ENCODE measurements at places on chromosomes 2 and 18.
A peak's percentile ranks its signal among the peaks of the same experiment; 100 is the strongest.

DNA sequence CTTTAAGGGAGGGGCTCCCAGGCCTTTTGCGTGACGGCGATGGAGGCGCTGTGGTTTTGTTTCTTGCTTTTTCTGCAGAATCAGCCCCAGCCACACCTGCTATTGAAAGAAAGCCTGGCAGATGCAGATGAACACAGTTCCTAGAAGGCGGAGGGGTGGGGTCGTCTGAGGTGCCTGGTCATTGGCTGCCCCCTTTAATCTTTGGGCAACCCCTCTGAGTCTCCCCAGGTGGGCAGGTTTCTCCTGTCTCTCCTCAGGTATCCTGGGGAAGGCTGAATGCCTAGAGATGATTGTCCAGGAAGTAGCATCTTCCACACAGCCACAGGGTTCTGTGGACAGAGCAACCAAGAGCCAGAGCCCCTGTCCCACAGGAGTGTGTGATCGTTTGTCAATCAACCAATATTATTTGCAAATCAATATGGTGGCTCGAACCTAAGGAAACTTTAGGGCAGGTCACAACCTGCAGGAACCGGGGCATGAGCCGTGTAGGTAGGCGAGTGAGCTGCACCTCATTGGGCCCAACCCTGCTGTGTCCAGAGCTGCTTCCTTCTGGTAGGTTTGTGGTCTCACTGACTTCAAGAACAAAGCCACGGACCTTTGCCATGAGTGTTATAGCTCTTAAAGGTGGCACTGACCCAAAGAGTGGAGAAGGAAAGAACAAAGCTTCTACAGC is 104.3 kb downstream of the NDUFA10 start:
- DNase-seq = no peak

GRCh38 chr2:168354499-168354898 is 101.6 kb upstream of the CERS6 start:
- no peak for DNase-seq

DNA sequence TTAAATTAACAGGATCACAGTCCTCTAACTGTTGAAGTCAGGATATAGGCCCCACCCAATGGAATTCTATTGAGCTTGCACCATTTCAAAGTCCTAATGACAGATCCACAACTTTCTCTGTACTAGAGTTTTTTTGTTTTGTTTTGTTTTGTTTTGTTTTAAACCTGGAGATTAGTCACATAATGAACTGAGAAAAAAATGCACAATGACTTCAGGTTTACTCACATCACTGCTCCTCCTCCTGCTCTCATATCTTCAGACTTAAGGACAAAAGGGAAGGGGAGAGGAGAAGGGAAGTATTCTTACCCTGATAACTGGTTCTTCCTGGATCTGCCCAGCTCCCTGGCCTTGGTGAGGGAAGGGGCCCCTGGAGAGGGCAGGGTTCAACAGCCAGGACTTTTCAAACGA is 208.2 kb upstream of the EPHA4 start:
- no peak for DNase-seq

- DNase-seq = no peak
Measured at GRCh38 chr2:69191634-69192033, 178.7 kb downstream of the ANTXR1 start.

GRCh38 chr2:42764901-42765300 is 966 bp upstream of the OXER1 start:
- DNase-seq = no peak

- DNase-seq = peak; percentile 62
Measured at GRCh38 chr18:55927831-55928230, 339.8 kb upstream of the TCF4 start.

DNA sequence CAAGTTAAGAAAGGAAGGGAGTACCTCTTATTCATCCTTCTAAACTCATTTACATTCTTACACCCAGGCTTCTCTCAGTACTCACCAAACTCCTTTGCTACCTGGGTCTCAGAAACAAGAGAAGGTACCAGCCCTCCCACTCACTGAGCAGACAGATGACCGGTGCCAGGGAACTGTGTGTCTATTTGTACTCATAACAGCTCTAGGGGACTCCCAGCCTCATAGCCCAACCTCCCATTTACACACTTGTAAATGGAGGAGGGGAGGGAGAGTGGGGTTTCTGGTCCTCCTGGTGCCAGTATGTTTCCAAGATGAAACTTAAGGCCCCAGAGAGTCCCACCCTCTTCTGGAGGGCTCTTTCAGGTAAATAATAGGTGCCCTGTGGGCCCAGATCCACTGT is 42.8 kb upstream of the SIGLEC15 start:
- no peak for DNase-seq

- peak; percentile 69 for DNase-seq
Measured at GRCh38 chr2:27085673-27086089, 891 bp upstream of the KHK start.

DNA sequence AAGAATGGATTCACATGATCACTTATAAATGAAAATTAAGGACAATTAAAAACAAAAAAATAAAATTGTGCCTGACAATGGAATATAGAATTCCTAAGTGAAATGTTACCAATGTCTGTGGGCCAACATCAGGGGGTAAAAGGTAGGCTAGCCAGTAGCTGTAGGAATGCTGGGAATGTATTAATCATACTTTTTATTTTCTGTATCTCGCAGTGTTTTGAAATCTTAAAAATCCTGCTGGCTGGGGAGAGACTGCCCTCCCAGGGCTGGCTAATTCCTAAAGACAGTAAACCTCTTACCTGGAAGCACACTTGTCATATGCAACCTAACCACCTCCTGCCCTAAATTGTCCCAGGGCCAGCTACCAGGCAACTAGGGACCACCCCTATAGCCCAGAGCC is 69.8 kb downstream of the REV1 start:
- peak; percentile 23 for DNase-seq

- peak; percentile 86 for DNase-seq
Measured at GRCh38 chr18:7987284-7987976, 420.3 kb downstream of the PTPRM start.

- no peak for DNase-seq
Measured at GRCh38 chr2:233218836-233219235, 32.6 kb upstream of the ATG16L1 start.
